HT-29 (cell line): ENCODE measurements at places on chromosomes 6 and 20.
A peak's percentile ranks its signal among the peaks of the same experiment; 100 is the strongest.

DNA sequence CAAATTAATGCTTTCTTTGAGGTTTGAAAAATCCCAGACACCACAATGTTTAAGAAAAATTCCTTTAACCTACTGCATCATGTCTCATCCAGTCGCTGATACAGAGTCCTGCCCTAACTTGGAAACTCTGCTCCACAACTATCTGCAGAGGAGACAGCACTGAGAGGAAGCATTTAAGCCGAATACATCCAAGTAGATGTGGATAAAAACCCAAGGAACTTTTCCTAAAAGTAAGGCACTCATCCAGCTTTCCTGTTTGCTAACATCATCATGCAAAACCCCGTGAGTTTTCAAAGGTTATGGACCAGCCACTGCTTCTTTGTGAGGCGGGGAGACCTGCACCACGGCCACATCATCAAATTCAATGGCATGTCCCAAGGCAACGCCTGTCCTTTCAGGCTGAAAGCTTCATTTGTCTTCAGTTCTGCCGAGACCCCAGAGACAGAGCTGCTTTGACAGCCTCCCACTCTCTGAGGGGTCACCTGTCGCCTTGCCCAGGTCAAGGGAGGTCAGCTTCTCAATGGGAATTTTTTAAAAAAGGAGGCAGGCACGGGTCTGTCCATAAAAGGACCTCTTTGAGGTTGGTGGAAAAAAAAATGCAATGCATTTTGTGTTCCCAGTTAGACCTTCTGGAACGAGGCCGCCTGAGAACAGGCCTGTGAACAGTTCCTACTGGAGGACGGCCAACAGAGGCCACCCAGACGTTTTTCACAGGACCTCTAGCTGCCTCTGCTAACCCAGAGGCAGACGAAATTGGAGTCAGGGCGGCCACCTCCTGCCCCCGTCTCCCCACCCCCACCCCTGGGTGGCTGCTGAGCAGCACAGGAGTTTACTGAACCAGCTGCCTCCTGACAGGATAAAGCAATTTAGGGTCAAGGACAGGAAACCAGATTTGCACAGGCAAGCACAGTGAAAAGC, 142.5 kb upstream of the HDDC2 start:
- no peak for DNase-seq

- DNase-seq = no peak
Observed at GRCh38 chr6:108091288-108091687, 16.7 kb upstream of the OSTM1 start.

GRCh38 chr6:149563203-149563927, 2.8 kb upstream of the GINM1 start:
- DNase-seq = no peak

GRCh38 chr6:6749702-6750491, 161.4 kb downstream of the LY86 start:
- peak; percentile 60 for DNase-seq

DNA sequence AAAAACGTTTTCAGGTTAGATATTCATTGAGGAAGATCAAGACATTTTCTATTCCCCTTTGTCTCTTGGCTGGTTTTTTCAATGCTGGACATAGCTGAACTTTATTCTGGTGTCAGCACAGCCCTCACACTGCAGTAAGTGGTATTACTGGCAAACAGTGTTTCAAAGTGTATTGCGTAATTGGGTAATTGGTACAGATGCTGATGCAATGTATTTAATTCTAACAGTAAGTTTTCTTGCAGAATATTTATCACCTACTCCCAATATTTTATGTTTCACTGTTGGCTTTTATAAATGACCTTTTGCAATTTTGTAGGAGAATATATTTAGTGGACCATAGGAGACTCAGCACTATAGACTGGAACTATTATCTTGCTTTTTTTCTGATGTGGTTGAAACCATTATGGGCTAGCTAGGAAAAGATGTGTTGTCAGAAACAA, 287.6 kb upstream of the SOX4 start:
- peak; percentile 37 for DNase-seq

DNA sequence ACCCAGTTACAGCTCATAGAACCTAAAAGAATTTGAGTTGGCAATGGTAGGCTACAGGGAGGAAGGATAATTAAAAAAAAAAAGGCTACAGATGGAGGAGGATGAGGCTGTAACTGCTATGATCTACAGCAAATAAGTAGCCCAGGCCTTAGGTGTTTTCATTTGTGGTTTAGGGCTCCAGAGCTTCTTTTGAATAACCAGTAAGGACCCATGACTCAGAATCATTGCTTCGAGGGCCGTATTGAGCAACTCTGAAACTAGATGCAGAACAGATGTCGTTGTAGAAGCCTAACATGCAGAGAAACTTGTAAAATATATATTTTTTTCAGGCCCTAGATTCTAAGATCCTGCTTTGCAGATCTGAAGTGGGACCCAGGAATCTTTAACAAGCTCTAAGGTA, 19.0 kb upstream of the ASIP start:
- no peak for DNase-seq

DNA sequence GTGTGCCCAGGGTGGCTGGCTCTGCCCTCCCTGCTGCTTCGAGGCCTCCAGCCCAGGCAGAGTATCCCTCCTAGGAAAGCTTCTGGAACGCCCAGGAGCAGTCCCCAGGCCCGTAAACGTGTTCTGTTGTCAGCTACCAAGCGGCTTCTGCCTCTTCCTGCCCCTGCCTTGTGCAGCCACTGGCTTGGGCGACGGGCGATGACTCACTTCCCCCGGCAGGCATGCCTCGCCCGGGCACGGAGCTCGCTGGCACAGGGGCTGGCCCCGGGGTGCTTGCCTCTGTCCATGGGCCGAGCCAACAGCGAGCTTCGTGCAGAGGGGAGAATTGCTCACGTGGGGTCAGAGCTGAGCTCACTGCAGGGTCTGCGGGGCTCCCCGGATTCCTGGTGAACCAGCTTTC, 86.7 kb upstream of the THBS2 start:
- peak; percentile 42 for DNase-seq

DNA sequence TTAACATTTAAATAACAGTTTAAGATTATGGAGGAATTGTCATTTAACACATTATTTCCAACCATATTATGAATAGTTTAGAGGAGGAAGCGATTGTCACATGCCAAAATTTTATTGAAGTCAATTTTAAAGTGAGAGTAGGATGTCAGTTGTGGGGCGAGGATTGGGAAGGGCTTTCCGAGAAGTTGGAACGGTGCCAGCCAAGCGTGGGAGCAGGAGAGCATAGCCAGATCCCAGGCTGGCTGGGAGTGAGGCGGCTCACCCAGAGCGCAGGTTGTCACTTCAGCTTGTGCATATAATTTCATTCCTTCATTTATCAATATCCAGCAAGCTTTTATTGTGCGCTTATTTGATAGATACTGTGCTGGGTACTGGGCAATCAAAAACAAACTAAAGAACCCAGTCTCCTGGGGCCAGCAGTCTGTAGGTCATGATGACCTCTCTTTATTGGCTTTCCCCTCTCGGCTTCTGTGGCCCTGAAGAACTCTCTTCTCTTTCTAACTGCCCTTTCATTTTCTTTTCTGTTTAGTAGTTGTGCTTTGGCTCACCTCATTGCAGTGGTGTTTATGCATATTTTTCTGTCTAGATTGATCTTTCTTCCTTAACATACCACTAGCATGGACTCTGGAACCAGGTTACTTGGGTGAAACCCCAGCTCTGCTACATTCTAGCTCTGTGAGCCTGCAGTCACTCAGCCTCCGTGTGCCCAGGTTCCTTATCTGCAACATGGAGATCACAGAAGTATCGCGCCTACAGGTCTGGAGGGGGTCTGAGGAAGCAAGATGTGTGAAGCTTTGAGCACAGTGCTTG, 6.4 kb downstream of the CEP43 start:
- DNase-seq = no peak
